Muscle of leg (tissue), 16 donors: ENCODE measurements at places on chromosomes 12 and 14. TPM values are rescaled to one million over a fixed set of nuclear protein-coding genes. Genes with fewer than 3 reads are reported as not detected.
A peak's percentile ranks its signal among the peaks of the same experiment; 100 is the strongest.

DNA sequence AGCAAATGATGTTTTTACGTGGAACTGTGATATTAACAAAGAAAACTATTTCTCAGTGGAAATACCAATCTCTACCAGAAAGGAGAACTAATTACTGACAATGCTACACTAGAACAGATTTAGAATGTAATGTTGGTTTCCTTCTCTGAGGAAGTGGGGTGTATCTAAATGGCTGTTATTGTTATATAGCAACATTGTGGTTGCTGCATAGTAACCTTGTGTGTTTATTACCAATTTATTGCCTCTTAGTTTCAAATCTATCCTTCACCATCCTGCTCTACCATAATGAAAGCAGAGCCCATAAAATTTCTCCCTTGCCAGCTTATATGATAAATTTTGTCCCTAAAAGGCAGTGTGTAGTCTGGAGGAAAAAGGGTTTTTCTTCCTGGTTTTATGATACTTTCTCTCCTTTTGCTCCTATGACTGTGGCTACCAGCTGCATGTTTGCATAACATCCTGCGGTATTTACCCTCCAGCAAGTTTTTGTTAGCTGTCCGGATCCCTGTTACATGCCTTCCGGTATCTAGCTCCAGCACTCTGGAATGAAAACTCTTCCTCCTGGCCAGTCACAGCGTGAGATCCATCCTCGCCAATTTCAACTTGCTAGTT is 5.7 kb upstream of the KLRK1 start:
- H3K4me3 ChIP-seq = no peak overlapping the region
- peak overlapping the region; percentile 42 for H3K27ac ChIP-seq
- DNase-seq = peak; percentile 50
- no peaks in the 10 kb centered on the region for H3K4me1 ChIP-seq
- H3K36me3 ChIP-seq = no peaks in the 10 kb centered on the region

GRCh38 chr14:86321151-86321550 is 791.2 kb downstream of the FLRT2 start:
- no peak overlapping the region for H3K4me3 ChIP-seq
- no peaks in the 10 kb centered on the region for H3K27me3 ChIP-seq
- peak; percentile 21 for DNase-seq
- H3K4me1 ChIP-seq = no peaks in the 10 kb centered on the region
- no peak overlapping the region for H3K27ac ChIP-seq
- no peaks in the 10 kb centered on the region for H3K36me3 ChIP-seq

DNA sequence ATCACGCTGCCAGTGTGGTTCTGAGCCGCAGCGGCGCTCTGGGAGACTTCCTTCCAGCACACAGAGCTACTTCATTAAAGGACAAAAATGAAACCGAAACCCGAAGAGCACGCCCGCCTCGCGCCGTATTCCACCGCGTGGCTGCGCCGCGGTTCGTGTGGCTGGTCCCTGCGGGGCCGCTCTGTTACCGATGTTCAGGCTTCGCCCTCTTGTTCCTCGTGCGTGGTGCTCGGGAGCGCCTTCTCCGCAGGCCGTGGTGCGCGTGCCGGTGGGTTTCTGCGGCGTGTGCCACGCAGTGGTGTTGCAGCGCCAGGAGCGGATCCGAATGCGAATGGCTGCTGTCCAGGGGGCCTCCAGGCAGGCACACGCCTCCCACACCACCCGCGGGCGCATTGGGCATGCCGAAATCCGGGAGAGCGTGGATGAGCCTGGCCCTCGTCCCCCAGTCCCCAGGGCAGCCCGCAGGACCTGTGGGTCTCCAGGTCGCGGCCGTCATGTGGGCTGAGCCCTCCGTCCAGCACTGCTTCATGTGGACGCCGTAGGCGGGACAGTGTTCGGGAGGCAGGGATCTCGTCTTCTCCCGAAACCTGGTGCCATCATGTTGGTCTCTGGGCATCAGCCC is 91.2 kb downstream of the ADGRD1 start:
- no peak overlapping the region for H3K4me3 ChIP-seq
- no peaks in the 10 kb centered on the region for H3K27me3 ChIP-seq
- H3K4me1 ChIP-seq = peaks cover 24% of the 10 kb centered on the region
- DNase-seq = no peak

DNA sequence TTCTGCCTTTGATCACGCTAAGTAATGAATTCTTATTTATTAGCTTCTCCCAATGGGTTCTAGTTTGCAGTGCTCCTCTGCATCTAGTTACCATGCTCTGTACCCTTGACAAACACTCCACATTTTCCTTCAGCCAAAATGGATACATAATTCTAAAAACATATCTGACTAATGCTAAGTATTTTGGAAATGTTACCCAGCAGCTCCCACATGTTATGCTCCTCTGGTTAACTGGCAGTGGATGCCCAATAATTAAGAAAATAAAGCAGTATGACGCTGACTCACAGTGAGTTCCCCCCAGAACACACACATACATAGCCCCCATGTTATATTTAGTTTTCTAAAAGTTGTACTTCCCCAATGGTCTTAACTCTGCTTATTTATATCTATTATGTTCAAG is 74.6 kb downstream of the STXBP6 start:
- no peak for DNase-seq
- no peaks in the 10 kb centered on the region for H3K27me3 ChIP-seq
- H3K4me1 ChIP-seq = no peaks in the 10 kb centered on the region
- H3K27ac ChIP-seq = no peak overlapping the region

DNA sequence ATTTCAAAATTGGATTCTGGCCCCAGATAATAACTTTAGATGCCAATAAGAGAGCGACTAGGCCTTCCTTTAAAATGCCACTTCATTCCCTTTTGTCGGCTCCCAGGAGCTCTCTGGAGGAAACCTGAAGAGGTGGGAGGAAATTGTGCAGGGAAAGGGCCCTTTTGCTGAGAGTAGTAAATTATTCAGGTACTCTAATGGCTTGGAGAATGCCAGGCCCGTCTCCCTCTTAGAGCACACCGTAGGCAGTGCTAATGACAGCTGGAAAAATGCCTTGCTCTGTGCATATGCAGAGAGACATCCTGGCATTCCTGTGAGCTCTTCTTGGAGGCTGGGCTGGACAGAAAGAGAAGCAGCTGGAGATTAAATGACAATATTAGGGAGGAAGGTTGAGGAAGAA is 115.0 kb upstream of the RPH3A start:
- H3K27me3 ChIP-seq = peaks cover 13% of the 10 kb centered on the region
- H3K27ac ChIP-seq = no peak overlapping the region
- no peak overlapping the region for H3K4me3 ChIP-seq

DNA sequence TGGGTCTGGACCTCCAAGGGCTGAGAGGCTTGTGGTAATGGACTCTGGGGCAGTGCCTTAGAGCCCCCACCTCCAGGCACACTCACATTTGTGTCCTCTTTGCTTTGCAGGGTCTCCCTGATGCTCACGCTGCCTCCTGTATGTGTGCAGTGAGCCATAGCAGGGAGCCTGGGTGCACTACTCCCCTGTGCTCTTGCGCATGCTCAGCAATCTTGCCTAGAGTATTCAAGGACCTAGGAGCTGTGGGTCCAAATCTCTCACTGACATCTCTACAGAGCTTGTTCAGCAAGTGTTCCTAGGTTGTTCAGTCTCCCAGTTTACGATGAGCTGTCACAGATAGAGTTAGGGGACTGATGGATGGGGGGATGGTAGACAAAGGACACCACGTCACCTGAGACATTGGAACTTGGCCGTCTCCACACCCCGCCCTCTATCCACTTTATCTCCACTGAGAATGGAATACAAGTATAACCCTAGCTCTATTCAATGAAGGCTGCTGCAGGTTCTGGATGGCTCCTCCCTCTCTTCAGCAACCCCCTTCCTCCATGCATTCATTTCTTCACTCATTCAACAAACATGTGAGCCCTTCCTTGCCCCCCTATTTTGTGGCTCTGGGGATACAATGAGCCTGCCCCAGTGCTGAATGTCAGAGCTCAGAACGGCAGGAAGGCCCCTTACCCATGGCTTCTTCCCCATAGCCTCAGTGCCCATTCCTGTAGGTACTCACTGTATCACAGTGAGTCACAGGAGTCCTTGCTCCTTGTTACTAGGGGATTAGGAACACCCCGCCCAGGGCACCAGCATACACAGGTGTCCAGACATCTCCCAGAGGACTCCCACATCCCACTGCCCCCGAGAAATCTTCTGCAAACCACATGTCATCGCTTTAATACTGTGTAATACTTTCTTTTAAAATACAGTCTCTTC is 31.2 kb downstream of the FIGNL2 start:
- no peak overlapping the region for H3K4me3 ChIP-seq
- no peak for DNase-seq
- no peaks in the 10 kb centered on the region for H3K36me3 ChIP-seq
- peaks cover 25% of the 10 kb centered on the region for H3K27me3 ChIP-seq
- no peak overlapping the region for H3K27ac ChIP-seq

PAPLN gene
- total RNA-seq = 0.58 TPM

AKAP5 gene
- 0.27 TPM for total RNA-seq

SLC4A8 gene
- 0.80 TPM for total RNA-seq

MSI1 gene
- 1.2 TPM for total RNA-seq
